SW480 (cell line): ENCODE measurements at places on chromosomes 16 and 17.

DNA sequence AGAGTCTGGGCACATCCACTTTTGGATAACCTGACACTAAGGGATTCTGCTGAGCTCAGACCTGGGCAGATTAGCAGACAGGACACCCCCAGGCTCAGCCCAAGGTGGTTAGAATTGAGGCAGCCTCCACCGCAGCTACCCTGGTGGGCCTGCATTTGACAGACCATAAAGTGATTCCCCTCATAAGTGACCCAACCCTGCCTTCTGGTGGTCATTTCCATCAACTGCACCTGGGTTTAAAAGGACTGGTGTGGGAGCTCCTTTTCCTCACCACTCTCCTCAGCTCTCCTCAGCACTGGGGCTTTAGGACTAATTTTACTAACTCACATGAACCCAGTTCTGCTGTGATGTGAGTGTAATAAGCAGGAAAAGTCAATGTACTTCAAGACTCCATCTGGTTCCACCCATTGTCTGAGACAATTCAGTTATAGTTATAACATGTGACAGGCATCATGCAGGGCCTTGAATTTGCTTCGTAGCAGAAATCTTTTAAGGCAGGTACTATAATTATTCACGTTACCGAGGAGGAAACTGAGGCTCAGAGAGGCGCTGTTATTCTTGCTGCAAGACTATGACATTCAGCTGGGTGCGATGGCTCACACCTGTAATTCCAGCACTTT, 42.5 kb downstream of the MYH3 start:
- DNase-seq = peak; percentile 51

GRCh38 chr17:76304226-76305134, 3.6 kb downstream of the QRICH2 start:
- no peak for DNase-seq

GRCh38 chr17:53088481-53088880, 734.2 kb upstream of the KIF2B start:
- no peak for DNase-seq

- DNase-seq = no peak
Observed at GRCh38 chr16:58556678-58557077, 41.4 kb downstream of the SETD6 start.

DNA sequence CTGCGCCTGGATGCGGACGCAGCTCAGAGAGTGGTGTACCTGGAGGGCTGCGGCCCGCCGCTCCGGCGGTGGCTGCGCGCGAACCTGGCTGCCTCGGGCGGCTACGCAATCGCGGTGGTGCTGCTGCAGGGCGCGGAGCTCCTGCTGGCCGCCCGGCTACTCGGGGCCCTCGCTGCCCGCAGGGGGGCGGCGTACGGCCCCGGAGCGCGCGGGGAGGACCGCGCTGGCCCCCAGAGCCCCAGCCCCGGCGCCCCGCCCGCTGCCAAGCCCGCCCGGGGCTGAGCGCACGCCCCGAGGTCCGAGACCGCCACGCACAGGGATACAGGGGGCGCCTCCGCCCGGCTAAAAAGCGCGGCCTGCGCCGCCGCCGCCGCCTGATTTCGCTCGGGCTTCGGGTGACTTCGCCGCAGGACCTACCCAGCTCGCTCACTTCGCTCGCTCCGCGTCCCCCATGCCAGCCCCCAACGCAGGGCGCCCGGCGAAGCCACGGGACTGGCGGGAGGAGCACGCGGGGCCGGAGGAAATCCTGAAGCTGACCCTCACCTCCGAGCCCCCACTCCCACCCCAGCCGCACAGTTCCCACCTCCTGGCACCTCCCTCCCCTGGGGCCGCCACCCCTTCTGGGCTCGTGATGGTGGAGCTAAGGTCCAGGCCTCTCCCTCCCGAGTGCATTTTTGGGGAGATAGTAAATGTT, 8.2 kb downstream of the PDE6G start:
- no peak for DNase-seq
